ENCODE measurements at places on chromosomes 3 and 15.

- no peak for DNase-seq
These were observed 5.0 kb upstream of the TNK2 start for GRCh38 chr3:195913382-195913781.

- DNase-seq, result no peak
These were observed 9.3 kb downstream of the VIPR1 start for GRCh38 chr3:42511736-42512135.

DNA sequence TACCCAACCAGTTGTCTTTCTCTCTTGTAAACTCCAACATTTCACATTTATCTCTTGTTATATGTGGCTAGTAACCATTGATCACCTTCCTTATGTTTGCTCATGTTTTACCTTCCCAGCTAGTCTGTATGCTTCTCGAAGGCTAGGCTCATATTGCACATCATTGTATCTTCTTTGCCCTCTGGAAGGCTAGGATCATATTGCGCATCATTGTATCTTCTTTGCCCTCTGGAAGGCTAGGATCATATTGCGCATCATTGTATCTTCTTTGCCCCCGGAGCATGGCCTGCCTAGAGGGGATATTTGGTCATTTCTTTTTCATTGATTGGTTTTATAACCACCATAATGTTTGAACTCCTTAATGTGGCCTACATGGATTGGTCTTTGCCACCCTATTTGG is 39.4 kb upstream of the ATP13A3 start:
- DNase-seq, result no peak

- DNase-seq, result no peak
These were observed 62.4 kb upstream of the NPHP3 start for GRCh38 chr3:132784502-132785025.

GRCh38 chr3:15271030-15271429 is 61.4 kb downstream of the SH3BP5 start:
- no peak for DNase-seq

DNA sequence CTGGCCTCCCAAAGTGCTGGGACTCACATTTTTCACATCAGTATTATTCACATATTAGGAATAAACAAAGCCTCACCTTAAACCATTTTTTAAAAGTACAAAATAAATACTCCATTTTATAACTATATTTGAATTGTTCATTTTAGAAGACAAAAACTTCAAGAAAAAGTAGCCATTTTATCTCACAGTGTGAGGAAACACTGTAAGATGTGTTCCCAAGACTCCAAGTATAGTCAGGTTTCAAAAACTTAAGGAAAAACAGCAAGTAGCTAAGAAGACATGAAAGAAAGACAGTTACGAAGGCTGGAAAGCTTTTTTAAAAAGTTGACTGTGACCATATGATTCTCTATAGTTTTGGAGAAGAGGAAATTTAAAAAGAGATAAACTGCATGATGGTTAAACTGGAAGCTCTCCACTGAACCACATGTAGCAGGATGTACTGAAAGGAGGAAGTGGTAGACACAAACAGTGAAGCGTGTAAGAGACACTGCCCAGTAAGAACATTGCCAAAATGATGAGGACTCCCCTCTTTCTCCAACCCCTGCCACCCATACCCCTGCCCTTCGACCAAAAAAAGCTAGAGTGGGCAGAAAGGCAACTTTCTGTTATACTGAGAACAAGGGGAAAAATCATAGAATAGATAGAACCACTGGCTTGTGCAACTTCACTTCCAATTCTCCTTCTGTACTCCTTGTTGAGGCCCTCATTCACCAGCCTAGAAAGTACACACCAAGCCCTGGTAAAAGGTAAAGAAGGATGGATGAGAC is 6.2 kb upstream of the TMF1 start:
- no peak for DNase-seq
